CD4-positive, alpha-beta T cell (primary cell): ENCODE measurements at places on chromosomes 2 and 18. TPM values are rescaled to one million over a fixed set of nuclear protein-coding genes. Genes with fewer than 3 reads are reported as not detected.

Gene MBOAT2
- 2.0 TPM for total RNA-seq

DNA sequence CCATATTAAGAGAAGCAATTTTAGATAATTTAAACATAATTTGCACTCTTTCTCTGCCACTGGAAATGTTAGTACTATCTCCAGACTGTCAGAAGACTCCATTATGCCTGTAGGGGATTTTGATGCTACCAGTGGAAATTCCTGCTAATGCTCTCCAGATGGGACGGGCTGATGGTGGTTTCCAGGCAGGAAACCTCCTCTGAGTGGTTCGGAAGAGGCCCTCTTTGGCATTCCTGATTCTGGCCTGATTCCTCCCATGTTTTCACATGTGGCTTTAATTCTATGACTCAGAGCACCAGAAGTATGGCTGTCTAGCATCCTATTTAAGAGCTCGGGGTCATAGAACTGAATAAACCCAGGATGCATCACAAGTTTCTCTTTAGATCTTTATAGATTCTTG lies 70.9 kb upstream of the ST6GAL2 start:
- no peak overlapping the region for H3K4me3 ChIP-seq
- no peak overlapping the region for H3K27ac ChIP-seq
- H3K36me3 ChIP-seq = no peaks in the 10 kb centered on the region
- no peaks in the 10 kb centered on the region for H3K4me1 ChIP-seq

- H3K4me1 ChIP-seq = peaks cover 15% of the 10 kb centered on the region
- no peak within 1 kb of the TSS for H3K27ac ChIP-seq
- no peaks in the 10 kb centered on the region for H3K36me3 ChIP-seq
- H3K27me3 ChIP-seq = peaks cover 78% of the 10 kb centered on the region
- H3K4me3 ChIP-seq = peak within 1 kb of the TSS; percentile 37
These were observed at the start of gene RAB31 for GRCh38 chr18:9708057-9708433. Gene RAB31 (plus strand): TSS chr18:9708301. CDS start chr18:9708406, 105 bp downstream.

Gene POTEE
- not detected for total RNA-seq

DNA sequence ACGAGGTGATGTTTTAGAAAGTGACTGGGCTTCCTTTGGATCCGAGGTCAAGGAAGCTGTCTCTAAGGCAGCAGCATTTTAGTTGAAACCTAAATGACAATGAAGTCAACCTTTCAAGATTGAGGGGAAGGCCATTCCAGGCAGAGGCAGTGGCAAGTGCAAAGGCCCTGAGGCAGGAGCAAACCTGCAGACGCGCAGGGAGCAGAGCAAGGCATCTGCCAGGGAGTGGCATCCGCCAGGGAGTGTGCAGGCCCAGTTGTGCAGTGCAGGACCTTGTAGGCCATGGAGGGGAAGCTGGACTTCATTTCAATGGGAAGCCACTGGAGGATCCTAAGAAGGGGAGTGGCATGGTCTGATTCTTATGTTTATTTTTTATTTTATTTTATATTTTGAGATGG lies 154.7 kb upstream of the SIX3 start:
- DNase-seq = no peak
- no peak overlapping the region for H3K4me3 ChIP-seq
- H3K36me3 ChIP-seq = no peaks in the 10 kb centered on the region
- H3K27ac ChIP-seq = no peak overlapping the region

DNA sequence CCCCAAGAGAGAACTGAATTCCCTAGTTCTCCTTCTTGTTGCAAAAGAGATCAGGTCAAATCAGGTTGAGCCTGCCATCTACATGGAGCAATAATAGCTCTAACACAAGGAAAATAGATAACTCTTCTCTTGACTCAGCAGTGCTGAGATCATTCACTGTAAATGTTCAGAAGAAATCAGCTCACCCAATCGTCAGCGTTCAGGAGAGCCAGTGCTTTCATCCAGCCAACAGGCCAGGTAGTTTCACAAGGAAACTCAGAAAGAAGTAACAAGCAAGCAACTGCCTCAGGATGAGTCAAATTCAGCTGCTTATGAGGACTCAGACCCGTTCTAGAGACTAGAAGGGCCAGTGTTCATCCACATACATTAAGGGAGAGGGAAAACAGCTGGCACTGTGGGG lies 5.9 kb downstream of the LMAN2L start:
- H3K27ac ChIP-seq = no peak overlapping the region
- H3K36me3 ChIP-seq = peaks cover 54% of the 10 kb centered on the region
- DNase-seq = no peak
- peaks cover 11% of the 10 kb centered on the region for H3K4me1 ChIP-seq

GRCh38 chr2:191333911-191334357 lies 88.7 kb downstream of the MYO1B start:
- no peak overlapping the region for H3K27ac ChIP-seq
- no peak for DNase-seq
- no peaks in the 10 kb centered on the region for H3K4me1 ChIP-seq
- no peaks in the 10 kb centered on the region for H3K27me3 ChIP-seq

GRCh38 chr2:156511122-156511521 lies 74.9 kb downstream of the GPD2 start:
- H3K36me3 ChIP-seq = peaks cover 5% of the 10 kb centered on the region
- no peak overlapping the region for H3K4me3 ChIP-seq
- H3K4me1 ChIP-seq = no peaks in the 10 kb centered on the region
- H3K27ac ChIP-seq = no peak overlapping the region
- DNase-seq = no peak

Gene CHAC2
- total RNA-seq = 0.85 TPM

DNA sequence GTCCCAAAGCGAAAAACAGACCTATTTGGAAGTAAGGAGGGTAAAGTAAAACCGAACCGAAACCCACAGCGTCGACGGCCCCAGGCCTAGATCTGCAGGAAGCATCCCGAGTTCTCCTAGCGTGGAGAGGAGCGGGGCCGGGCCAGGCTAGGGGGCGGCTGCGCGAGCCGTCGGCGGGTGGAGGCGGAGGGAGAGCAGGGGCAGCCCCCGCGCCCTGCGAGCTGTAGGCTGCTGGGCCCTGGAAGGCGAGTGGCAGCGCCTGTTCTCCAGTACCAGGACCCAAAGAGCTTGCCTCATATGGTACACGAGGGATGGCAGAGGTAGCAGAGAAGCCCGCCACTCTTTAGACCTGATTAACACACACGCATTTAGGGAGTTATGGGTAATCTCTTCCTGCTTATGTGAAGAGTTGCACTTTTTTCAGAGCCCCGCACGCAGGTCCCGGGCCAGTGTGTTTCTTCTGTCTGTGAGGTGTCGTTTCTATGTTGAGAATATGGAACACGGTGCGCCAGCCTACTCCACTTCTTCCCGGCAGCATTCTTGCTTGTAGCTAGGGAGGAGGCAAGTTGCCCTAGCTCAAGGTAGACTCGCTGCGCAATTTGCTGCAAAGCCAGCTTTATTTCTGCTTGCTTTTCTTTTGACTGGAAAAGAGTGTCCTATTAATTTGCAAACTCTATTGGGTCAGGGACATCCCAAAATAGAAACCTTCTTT lies 71.1 kb downstream of the ARHGEF33 start:
- peak overlapping the region; percentile 28 for H3K4me3 ChIP-seq
- no peak for DNase-seq
- H3K4me1 ChIP-seq = peaks cover 15% of the 10 kb centered on the region
- no peak overlapping the region for H3K27ac ChIP-seq
- H3K27me3 ChIP-seq = peaks cover 9% of the 10 kb centered on the region

GRCh38 chr2:185876234-185876633 lies 137.6 kb downstream of the FSIP2 start:
- H3K4me3 ChIP-seq = no peak overlapping the region
- no peaks in the 10 kb centered on the region for H3K36me3 ChIP-seq

GRCh38 chr2:147829106-147829505 lies 15.7 kb upstream of the ACVR2A start:
- DNase-seq = no peak
- no peaks in the 10 kb centered on the region for H3K4me1 ChIP-seq
- H3K27me3 ChIP-seq = no peaks in the 10 kb centered on the region

DNA sequence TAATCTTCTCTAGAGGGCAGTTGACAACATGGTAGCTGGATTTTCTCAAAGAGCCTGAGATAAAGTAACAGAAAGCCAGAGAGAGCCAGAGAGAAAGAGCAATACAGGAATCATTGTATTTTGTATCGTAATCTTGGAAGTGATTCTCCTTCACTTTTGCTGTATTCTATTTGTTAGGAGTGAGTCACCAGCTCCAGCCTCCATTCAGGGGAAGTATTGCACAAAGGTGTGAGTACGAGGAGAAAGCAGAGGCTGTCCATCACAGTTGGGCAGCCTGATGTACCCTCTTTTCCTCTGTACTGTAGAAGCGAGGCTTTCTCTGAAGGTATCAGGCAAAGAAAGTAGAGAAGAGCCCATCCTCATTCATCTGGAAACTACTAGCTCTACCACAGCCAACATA lies 176.8 kb downstream of the KCNS3 start:
- DNase-seq = no peak
- H3K4me1 ChIP-seq = no peaks in the 10 kb centered on the region
- no peaks in the 10 kb centered on the region for H3K27me3 ChIP-seq
- H3K27ac ChIP-seq = no peak overlapping the region
- H3K36me3 ChIP-seq = no peaks in the 10 kb centered on the region
- no peak overlapping the region for H3K4me3 ChIP-seq

Gene ADRA2B
- 0.52 TPM for total RNA-seq

Gene NEB
- 1.8 TPM for total RNA-seq

Gene PFN4
- not detected for total RNA-seq

Gene MDH1B
- 0.25 TPM for total RNA-seq

DNA sequence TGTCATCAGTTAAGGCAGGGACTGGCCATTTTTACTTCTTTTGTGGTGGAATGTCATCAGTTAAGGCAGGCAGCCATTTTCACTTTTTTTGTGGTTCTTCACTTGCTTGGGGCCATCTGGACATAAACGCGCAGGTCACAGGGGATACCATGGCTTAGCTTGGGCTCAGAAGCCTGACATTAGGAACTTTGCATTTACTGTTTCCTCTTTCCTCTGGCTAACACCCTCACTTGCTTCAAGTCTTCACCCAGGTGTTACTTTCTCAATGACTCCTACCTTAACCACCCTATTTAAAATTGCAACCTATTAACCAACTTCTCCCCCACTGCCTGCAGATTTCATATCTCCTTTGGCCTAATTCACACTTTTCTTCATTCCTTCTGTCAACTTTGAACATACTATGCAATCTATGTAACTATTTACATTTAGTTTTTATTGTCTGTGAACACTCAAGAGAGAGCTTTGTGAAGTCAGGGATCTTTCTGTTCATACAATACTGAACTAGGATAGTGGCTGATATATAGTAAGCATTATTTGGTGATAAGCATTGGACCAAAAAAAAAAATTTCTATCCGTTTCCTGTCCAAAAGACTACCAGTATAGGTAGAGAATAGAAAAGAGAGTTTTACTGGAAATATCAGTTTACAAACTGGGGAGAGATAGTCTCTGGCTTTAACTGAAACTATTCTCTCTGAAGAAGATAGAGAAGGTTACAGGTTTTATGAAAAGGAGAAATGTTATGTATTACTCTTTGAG lies 600.1 kb upstream of the ZNF804A start:
- no peaks in the 10 kb centered on the region for H3K27me3 ChIP-seq
- no peaks in the 10 kb centered on the region for H3K36me3 ChIP-seq
- no peak overlapping the region for H3K27ac ChIP-seq
- no peaks in the 10 kb centered on the region for H3K4me1 ChIP-seq
- no peak for DNase-seq
- H3K4me3 ChIP-seq = no peak overlapping the region

DNA sequence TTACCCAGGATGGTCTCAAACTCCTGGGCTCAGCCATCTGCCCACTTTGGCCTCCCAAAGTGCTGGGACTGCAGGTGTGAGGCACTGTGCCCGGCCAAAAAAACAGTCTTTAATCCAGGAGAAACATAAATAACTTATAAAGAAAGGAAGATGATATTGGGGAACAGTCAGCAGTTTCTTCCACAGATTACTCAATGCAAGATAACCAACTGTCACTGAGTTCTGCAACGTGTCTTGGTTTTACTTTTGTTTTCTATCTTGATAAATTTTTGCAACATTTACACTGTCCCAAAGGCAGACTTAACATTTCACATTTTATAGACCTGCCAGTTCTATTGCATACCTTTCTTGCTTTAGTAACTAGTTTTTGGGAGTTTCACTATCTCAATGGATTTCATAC lies 71.1 kb downstream of the ANKRD44 start:
- peak overlapping the region; percentile 32 for H3K4me3 ChIP-seq
- peaks cover 3% of the 10 kb centered on the region for H3K36me3 ChIP-seq
- no peak for DNase-seq
- H3K27ac ChIP-seq = peak overlapping the region; percentile 74
- no peaks in the 10 kb centered on the region for H3K27me3 ChIP-seq

Gene PSD4
- total RNA-seq = 96.5 TPM

Gene DNAH7
- not detected for total RNA-seq

DNA sequence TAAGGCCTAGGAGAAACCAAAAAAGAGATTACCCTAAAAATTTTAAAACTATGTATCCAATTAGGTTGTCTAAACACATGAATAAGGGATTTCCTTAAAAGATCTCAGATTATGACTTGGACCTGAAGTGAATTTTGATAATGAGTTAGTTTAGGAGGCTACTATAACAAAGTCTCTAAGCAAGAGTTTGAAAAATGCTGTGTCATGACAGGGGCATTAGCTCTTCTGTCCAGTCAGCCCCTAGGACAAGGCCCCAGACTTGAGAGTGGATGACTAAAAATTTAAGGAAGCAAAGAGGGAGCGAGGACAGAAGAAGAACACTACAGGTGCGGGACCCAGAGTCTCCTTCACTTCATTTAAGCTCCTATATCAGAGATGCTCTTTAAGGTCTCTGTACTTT lies 135.9 kb downstream of the DTNB start:
- H3K36me3 ChIP-seq = no peaks in the 10 kb centered on the region
- H3K27ac ChIP-seq = no peak overlapping the region
- no peaks in the 10 kb centered on the region for H3K27me3 ChIP-seq
- H3K4me1 ChIP-seq = no peaks in the 10 kb centered on the region
- no peak for DNase-seq
- H3K4me3 ChIP-seq = no peak overlapping the region

DNA sequence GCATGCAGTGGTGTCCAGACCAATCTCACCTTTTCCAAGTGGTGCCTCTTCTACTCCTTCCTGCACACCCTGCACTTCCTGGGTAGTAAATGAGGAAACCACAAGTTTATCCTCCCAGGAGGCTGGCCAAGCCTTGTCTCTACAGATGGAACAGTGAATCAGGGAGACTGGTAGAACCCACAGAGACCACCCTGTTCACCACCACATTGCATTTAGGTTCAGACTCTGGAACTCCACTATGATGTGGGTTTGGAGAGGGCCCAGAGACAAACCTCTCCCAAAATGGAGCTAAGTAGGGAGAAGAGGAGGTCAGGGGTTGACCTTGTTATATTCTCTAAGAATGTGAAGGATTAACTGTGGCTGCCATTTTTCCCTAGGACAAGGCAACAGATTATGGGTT lies 102.8 kb upstream of the FZD7 start:
- H3K27ac ChIP-seq = no peak overlapping the region
- DNase-seq = no peak

Gene SERPINB10
- total RNA-seq = not detected

- DNase-seq = no peak
- H3K36me3 ChIP-seq = no peaks in the 10 kb centered on the region
- H3K27ac ChIP-seq = no peak overlapping the region
- no peak overlapping the region for H3K4me3 ChIP-seq
- H3K27me3 ChIP-seq = peaks cover 3% of the 10 kb centered on the region
These were observed 190.5 kb downstream of the DYSF start for GRCh38 chr2:71643674-71644357.

Gene LRRTM1
- total RNA-seq = not detected

Gene FBXO36
- total RNA-seq = 0.84 TPM

GRCh38 chr2:170475878-170476277 lies 239.3 kb upstream of the SP5 start:
- H3K27me3 ChIP-seq = no peaks in the 10 kb centered on the region
- no peaks in the 10 kb centered on the region for H3K4me1 ChIP-seq
- H3K27ac ChIP-seq = no peak overlapping the region
- no peaks in the 10 kb centered on the region for H3K36me3 ChIP-seq
